ENCODE measurements at places on chromosomes 5 and 9. TPM values are rescaled to one million over a fixed set of nuclear protein-coding genes. Genes with fewer than 3 reads are reported as not detected.
A peak's percentile ranks its signal among the peaks of the same experiment; 100 is the strongest.

GRCh38 chr9:115133649-115134048 is 15.7 kb upstream of the TNC start:
- peak overlapping the region; percentile 48 for H3K27ac ChIP-seq
- H3K4me1 ChIP-seq, result peaks cover 27% of the 10 kb centered on the region
- H3K27me3 ChIP-seq, result no peaks in the 10 kb centered on the region
- no peaks in the 10 kb centered on the region for H3K36me3 ChIP-seq
- no peak overlapping the region for H3K4me3 ChIP-seq

- no peak overlapping the region for H3K27ac ChIP-seq
- no peaks in the 10 kb centered on the region for H3K4me1 ChIP-seq
- H3K4me3 ChIP-seq, result no peak overlapping the region
- no peaks in the 10 kb centered on the region for H3K27me3 ChIP-seq
Measured at GRCh38 chr5:60517850-60518249, 182.1 kb downstream of the DEPDC1B start.

DNA sequence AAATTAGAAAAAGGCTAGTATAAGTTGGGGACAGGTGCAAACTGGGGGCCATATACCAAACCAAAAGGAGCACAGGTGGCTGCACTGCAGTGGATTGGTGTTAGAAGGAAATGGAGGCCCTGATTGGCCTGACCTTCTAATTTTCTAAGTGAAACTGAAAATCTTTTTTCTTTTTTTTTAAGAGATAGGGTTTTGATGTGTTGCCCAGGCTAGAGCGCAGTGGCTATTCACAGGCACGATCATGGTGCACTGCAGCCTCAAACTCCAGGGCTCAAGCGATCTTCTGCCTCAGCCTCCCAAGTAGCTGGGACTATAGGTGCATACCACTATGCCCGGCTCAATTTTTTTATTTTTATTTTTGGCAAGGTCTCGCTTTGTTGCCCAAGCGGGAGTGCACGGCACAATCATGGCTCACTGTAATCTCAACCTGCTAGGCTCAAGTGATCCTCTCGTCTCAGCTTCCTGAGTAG is 9.8 kb upstream of the CCDC69 start:
- H3K27ac ChIP-seq, result no peak overlapping the region
- H3K27me3 ChIP-seq, result peaks cover 14% of the 10 kb centered on the region
- no peak overlapping the region for H3K4me3 ChIP-seq
- no peaks in the 10 kb centered on the region for H3K36me3 ChIP-seq

DNA sequence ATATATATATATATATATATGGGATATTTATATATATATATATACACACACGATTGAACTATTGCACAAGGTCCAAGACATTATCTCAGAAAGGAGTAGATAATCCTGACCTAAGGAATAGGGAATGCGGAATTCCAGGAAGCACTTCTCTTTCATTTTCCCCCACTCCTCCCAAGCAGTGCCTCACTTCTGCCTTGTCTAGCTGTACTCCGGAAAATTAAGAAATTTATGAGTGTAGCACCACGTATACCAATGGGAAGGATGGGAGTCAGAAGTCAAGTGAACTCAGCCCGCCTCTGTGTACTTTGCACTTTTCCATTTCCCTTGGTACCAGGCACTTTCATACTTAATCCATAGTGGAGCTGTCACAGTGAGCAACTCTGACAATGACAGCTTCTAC is 10.9 kb downstream of the SLC36A1 start:
- DNase-seq, result no peak
- H3K36me3 ChIP-seq, result no peaks in the 10 kb centered on the region
- no peaks in the 10 kb centered on the region for H3K4me1 ChIP-seq
- H3K4me3 ChIP-seq, result no peak overlapping the region
- H3K27ac ChIP-seq, result no peak overlapping the region
- no peaks in the 10 kb centered on the region for H3K27me3 ChIP-seq

DNA sequence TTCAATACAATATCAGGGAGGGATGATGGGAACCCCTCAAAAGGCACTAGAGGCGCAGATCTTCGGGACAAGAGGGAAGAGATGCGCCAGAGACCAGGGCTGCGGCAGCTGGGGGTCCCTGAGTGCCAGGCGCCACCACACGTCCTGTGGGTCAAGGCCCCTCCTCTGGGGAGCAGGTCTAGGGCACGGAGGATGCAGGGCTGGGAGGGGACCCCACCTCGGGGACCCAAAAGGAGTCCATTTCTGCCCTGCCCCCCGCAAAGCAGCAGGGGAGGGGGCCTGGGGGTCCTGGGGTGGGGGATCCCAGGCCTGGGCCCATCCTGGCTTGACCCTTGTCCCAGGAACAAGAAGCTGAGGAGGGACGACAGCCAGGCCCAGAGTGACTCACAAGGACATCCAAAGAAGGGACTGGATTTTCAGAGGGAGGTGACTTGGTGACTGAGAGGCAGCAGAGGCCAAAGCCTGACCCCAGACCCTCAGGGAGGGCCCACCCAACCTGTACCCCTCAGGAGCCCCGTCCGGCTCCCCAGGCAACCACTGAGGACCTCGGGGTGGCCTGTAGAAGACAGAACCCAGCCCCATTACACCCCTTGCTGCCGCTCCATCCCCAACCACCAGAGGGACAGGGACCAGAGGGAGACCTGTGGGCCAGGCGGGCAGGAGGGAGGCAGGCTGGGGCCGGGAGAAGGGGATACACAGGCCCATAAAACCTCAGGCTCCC is 54.2 kb downstream of the LRSAM1 start:
- H3K4me1 ChIP-seq, result peaks cover 14% of the 10 kb centered on the region
- H3K27ac ChIP-seq, result peak overlapping the region; percentile 43
- peak; percentile 37 for DNase-seq
- H3K27me3 ChIP-seq, result no peaks in the 10 kb centered on the region
- H3K36me3 ChIP-seq, result peaks cover 68% of the 10 kb centered on the region

DNA sequence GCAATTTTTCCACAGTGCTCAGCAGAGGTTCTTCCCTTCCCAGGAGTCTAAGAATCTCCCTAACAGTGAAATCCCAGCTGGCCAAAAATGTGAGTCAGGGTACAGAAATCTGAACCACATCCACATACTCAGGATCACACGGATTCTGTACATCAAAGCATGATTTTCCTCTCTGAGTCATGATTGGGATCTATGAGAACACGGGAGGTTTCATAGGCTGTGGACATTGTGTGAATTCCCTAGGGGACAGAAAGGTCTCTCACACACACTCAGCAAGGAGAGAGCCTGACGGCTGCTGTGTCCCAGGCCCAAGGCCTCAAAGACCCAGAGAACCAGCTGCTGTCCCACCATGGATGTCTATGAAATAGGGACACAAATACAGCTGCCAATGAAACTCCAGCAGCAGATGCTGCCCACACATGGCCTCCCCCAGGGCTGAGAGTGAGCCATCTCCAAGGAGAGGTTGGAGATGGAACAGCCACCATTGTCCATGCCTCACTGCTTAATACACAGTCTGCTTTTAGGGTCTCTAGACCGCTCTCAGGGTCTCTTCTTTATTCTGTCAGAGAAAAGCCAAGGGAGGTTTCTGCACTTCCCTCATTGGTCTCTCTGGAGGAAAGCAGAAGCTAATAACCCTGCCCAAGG is 102.7 kb downstream of the ADAMTS12 start:
- H3K4me3 ChIP-seq, result no peak overlapping the region
- peaks cover 10% of the 10 kb centered on the region for H3K4me1 ChIP-seq
- no peaks in the 10 kb centered on the region for H3K36me3 ChIP-seq
- peak overlapping the region; percentile 68 for H3K27ac ChIP-seq
- peak; percentile 99 for DNase-seq

GRCh38 chr5:111158105-111158744 is 66.0 kb upstream of the CAMK4 start:
- no peaks in the 10 kb centered on the region for H3K36me3 ChIP-seq
- H3K27me3 ChIP-seq, result no peaks in the 10 kb centered on the region
- no peak overlapping the region for H3K27ac ChIP-seq
- no peak overlapping the region for H3K4me3 ChIP-seq

- H3K27ac ChIP-seq, result no peak overlapping the region
- H3K4me3 ChIP-seq, result no peak overlapping the region
- DNase-seq, result peak; percentile 26
Measured at GRCh38 chr5:98397081-98397480, 376.4 kb upstream of the RGMB start.

GRCh38 chr5:145941448-145942130 is 5.2 kb downstream of the SH3RF2 start:
- no peak for DNase-seq
- no peaks in the 10 kb centered on the region for H3K36me3 ChIP-seq
- H3K4me3 ChIP-seq, result no peak overlapping the region
- no peak overlapping the region for H3K27ac ChIP-seq

GRCh38 chr9:21660976-21661375 is 141.5 kb upstream of the MTAP start:
- no peaks in the 10 kb centered on the region for H3K27me3 ChIP-seq
- no peak overlapping the region for H3K4me3 ChIP-seq
- no peak for DNase-seq
- no peaks in the 10 kb centered on the region for H3K36me3 ChIP-seq
- peaks cover 2% of the 10 kb centered on the region for H3K4me1 ChIP-seq

DNA sequence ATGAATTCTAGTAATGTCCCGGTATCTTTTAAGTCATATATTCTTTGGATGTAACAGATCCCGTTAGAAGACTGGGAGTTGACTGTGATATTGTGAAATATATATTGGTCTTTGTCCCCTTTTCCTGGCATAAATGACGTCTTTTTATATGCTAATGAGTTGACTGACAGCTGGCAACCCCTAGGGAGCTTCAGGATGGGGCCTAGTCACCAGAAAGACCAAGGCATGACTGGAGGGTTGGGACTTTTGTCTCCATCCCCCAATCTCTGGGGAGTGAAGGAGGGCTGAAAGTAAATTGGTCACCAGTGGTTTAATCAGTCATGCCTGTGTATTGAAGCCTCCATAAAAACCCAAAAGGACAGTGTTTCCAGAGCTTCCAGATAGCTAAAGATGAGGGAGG is 241.6 kb downstream of the PJA2 start:
- no peak overlapping the region for H3K4me3 ChIP-seq
- no peaks in the 10 kb centered on the region for H3K4me1 ChIP-seq
- H3K27me3 ChIP-seq, result no peaks in the 10 kb centered on the region
- DNase-seq, result no peak
- H3K36me3 ChIP-seq, result no peaks in the 10 kb centered on the region

- peaks cover 19% of the 10 kb centered on the region for H3K4me1 ChIP-seq
- H3K36me3 ChIP-seq, result peaks cover 16% of the 10 kb centered on the region
- no peak overlapping the region for H3K27ac ChIP-seq
- H3K4me3 ChIP-seq, result no peak overlapping the region
- H3K27me3 ChIP-seq, result no peaks in the 10 kb centered on the region
Measured at GRCh38 chr5:151028717-151029116, 8.3 kb downstream of the GPX3 start.

- no peaks in the 10 kb centered on the region for H3K36me3 ChIP-seq
- peaks cover 17% of the 10 kb centered on the region for H3K4me1 ChIP-seq
- no peak overlapping the region for H3K4me3 ChIP-seq
- H3K27me3 ChIP-seq, result no peaks in the 10 kb centered on the region
- DNase-seq, result no peak
Measured at GRCh38 chr9:114853071-114853855, 47.4 kb upstream of the TNFSF15 start.

DNA sequence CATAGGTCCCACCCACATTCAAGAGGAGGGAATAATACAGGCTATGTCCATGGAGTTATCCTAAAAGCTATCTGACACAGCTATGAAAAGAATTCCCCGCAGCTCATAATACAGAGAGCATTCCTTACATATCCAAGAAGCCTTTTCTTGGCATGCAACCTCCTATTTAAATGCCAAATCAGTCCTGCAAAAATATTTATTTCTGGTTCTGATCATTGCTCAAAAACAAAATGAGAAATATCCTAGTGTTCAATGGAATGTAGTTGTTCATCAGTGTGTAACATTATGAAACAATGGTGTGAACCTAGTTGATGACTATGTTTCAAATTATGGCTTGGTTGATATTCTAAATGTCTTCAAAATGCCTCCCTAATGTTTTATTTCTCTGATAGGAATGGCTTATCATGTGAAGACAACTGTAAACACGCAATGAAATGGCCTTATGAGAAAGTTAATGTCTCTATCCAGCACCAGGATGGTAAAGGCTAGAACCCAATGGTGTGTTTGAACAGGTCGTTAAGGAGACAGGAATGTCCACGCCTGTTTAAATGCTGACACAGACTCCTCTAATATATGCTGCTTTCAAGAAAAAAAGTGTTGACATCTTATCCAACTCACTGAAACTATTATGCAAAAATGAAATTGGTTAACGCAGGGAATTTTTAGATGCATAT is 126.7 kb upstream of the CDH6 start:
- H3K27ac ChIP-seq, result no peak overlapping the region
- H3K36me3 ChIP-seq, result no peaks in the 10 kb centered on the region
- no peaks in the 10 kb centered on the region for H3K27me3 ChIP-seq
- DNase-seq, result no peak

DNA sequence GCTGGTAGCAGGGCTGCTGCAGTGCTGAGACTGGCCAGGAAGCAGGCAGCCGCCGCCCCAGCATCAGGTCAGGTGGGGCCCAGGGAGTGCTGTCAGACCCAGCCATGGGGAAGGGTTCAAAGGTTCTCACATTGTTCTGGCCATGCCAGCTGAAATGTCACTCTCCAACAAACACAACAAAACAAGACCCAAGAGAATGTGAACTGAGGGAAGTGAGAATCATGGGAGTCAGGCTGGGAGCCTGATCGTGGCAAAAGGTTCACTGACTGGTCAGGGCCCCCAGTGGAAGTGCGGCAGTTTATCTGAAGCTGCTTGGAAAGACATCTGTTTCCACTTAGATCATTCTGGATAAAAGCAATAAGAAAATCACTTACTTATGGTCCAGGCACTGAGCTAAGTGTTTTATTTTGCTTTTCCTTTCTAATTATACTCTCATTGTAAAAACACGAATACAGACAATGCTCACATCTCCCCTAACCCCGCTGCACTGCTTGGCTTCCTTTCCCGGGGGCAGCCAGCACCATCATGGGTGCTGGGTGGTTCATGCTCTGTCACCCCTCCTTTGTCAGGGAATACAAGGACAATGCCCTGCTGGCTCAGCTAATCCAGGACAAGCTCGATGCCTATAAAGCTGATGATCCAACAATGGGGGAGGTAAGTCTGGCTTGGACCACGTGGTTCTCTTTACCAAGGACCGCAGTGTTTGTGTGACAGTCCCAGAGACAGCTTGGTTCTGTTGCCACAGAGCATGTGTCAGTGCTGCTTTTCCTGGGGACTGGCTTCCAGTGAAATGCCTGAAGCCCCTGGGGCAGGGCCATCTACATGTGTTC is 41.9 kb upstream of the CFAP157 start:
- no peaks in the 10 kb centered on the region for H3K27me3 ChIP-seq
- no peak overlapping the region for H3K4me3 ChIP-seq
- no peak for DNase-seq
- no peak overlapping the region for H3K27ac ChIP-seq
- H3K4me1 ChIP-seq, result peaks cover 2% of the 10 kb centered on the region
- peaks cover 15% of the 10 kb centered on the region for H3K36me3 ChIP-seq

GRCh38 chr9:136860529-136860928 is 5.6 kb downstream of the EDF1 start:
- no peak overlapping the region for H3K27ac ChIP-seq
- no peaks in the 10 kb centered on the region for H3K27me3 ChIP-seq
- H3K4me1 ChIP-seq, result peaks cover 7% of the 10 kb centered on the region
- DNase-seq, result no peak

The ZNF454 gene
- total RNA-seq, result 3.1 TPM

The PHF24 gene
- 0.17 TPM for total RNA-seq

The PCDHGB1 gene
- total RNA-seq, result 3.1 TPM

The CAPSL gene
- total RNA-seq, result 0.33 TPM

The EQTN gene
- total RNA-seq, result not detected

The ATG12 gene
- 38.8 TPM for total RNA-seq

The FAT2 gene
- total RNA-seq, result under 0.01 TPM

The RNF183 gene
- not detected for total RNA-seq
